IMR-90 (cell line): ENCODE measurements at places on chromosomes 2 and 18. TPM values are rescaled to one million over a fixed set of nuclear protein-coding genes. Genes with fewer than 3 reads are reported as not detected.

GRCh38 chr2:166013878-166014277 lies 60.3 kb upstream of the TTC21B start:
- no peak overlapping the region for H3K4me3 ChIP-seq
- H3K27me3 ChIP-seq, result peaks cover 1% of the 10 kb centered on the region; the same call in 1 of the 2 replicates
- H3K4me1 ChIP-seq, result no peaks in the 10 kb centered on the region

DNA sequence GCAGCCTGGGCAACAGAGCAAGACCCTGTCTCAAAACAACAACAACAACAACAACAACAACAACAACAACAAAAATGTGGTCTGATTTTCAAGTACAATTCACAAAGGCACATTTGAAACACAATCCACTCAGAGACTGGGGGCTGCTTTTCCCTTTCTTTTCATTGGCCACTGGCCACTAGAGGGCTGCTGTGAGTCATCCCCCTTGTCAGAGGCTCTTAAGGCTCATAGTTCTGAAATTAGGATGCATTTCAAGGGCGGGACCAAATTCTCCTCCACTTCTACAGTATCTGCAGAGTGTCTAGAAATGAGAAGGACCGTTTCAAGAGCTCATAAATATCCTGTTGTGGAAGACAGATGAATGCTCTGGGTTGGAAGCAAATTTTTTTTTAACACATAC lies 285.4 kb downstream of the NRXN1 start:
- no peaks in the 10 kb centered on the region for H3K4me1 ChIP-seq
- peak; percentile 27 for DNase-seq
- no peak overlapping the region for H3K27ac ChIP-seq
- H3K27me3 ChIP-seq, result no peaks in the 10 kb centered on the region
- H3K36me3 ChIP-seq, result no peaks in the 10 kb centered on the region

DNA sequence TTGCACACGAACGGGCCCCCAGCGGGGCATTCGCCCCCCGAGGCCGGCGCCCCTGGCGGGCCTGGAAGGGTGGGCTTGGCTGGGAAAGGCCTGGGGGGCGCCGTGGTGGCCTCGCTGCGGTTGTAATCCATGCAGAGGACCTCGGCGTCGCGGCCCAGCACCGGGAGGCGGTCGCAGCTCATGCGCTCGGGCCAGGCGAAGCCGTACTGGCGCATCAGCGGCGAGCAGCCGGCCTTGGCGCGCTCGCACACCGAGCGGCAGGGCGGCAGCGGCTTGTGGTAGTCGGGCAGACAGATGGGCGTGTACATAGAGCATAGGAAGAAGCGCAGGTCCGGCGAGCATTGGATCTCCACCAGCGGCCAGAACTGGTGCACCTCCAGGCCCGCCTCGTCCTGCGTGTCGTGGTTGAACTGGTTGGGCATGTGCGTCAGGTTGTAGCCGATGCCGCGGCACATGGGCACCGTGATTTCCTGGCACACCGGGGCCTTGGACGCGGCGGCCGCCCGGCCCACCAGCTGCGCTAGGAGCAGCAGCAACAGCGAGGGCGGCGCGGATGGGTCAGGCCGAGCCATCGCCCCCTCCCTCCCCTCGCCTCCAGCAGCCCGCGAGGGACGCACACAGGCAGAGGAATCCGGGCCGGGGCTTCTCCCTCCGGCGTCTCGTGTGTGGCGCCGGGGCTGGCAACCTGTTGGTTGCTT lies 1.4 kb downstream of the FZD5 start:
- no peak for DNase-seq
- no peak overlapping the region for H3K27ac ChIP-seq

The UGT1A3 gene
- total RNA-seq, result not detected in 2 replicates

GRCh38 chr2:178775975-178776374 lies 31.2 kb downstream of the TTN start:
- H3K27me3 ChIP-seq, result no peaks in the 10 kb centered on the region
- no peak for DNase-seq
- H3K4me3 ChIP-seq, result no peak overlapping the region
- H3K27ac ChIP-seq, result no peak overlapping the region
- no peaks in the 10 kb centered on the region for H3K4me1 ChIP-seq

DNA sequence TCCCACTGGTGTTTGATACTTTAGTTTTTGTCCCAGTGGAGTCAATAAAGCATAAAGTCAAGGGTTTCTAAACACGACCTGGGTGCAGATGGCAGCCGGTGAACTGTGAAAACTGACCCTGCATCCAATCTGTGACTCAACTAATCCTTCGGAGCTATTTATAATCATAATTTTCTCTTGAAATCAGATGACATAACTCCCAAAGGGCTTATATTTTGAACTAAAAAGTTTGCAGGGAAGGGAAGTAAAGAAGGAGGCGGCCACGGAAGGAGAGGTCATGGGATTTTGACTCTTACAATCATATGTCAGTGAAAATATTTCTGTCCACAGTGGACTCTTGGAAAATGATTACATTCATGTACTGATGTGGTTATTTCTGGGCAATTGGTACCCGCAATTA lies 178.5 kb downstream of the PDE1A start:
- H3K27ac ChIP-seq, result no peak overlapping the region
- DNase-seq, result no peak
- H3K27me3 ChIP-seq, result no peaks in the 10 kb centered on the region
- no peaks in the 10 kb centered on the region for H3K36me3 ChIP-seq
- H3K4me1 ChIP-seq, result no peaks in the 10 kb centered on the region

GRCh38 chr2:241185961-241186360 lies 2.5 kb upstream of the ANO7 start:
- peaks cover 9% of the 10 kb centered on the region for H3K36me3 ChIP-seq
- peaks cover 6% of the 10 kb centered on the region; the same call in 1 of the 2 replicates for H3K27me3 ChIP-seq
- no peak for DNase-seq
- no peaks in the 10 kb centered on the region for H3K4me1 ChIP-seq
- no peak overlapping the region for H3K4me3 ChIP-seq

The ANXA4 gene
- total RNA-seq, result 22.2 and 25.8 TPM in 2 replicates

The ALK gene
- total RNA-seq, result not detected in 2 replicates

The ST8SIA5 gene
- total RNA-seq, result not detected in 2 replicates

The CIDEA gene
- not detected in 2 replicates for total RNA-seq

The SERPINB8 gene
- total RNA-seq, result 14.3 and 18.3 TPM in 2 replicates

DNA sequence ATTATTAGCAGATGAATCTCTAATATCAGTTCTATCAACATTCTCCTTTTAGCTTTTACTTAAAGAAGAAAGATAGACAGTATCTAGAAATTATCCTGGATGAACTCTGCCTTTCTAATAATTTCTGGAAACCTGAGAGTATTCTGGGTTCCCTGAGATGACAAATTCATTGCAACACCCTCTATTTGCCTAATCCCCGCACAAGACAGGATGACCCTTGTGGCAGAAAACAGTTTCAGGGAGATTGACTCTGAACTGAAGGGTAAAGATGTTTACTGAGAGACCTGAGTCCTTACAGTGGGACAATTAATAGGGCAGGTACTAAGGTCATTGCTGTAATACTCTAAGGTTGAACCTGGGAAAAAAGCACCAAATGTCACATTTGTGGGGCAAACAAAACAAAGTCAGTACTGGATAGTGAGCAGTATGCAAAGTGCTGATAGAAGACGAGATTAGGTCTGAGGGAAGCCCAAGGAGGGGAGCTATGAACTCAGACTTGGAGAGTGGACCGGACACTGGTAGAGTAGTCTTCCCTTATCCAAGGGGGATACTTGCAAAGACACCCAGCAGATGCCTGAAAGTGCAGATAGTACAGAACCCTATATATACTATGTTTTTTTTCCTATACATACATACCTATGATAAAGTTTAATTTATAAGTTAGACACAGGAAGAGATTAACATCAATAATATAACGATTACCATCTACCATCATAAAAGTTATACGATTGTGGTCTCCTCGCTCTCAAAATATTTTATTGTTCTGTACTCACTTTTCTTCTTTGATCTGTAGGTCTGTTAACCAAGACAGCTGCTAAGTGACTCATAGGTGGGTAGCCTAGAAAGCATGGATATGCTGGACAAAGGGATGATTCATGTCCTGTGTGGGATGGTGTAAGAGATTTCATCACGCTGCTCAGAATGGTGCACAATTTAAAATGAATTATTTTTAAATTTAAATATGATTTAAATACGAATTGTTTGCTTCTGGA lies 148.3 kb upstream of the KLHL14 start:
- H3K4me1 ChIP-seq, result peaks cover 1% of the 10 kb centered on the region; the same call in 1 of the 2 replicates
- no peaks in the 10 kb centered on the region for H3K27me3 ChIP-seq
- DNase-seq, result peak; percentile 95
- no peak overlapping the region for H3K4me3 ChIP-seq
- no peaks in the 10 kb centered on the region for H3K36me3 ChIP-seq

DNA sequence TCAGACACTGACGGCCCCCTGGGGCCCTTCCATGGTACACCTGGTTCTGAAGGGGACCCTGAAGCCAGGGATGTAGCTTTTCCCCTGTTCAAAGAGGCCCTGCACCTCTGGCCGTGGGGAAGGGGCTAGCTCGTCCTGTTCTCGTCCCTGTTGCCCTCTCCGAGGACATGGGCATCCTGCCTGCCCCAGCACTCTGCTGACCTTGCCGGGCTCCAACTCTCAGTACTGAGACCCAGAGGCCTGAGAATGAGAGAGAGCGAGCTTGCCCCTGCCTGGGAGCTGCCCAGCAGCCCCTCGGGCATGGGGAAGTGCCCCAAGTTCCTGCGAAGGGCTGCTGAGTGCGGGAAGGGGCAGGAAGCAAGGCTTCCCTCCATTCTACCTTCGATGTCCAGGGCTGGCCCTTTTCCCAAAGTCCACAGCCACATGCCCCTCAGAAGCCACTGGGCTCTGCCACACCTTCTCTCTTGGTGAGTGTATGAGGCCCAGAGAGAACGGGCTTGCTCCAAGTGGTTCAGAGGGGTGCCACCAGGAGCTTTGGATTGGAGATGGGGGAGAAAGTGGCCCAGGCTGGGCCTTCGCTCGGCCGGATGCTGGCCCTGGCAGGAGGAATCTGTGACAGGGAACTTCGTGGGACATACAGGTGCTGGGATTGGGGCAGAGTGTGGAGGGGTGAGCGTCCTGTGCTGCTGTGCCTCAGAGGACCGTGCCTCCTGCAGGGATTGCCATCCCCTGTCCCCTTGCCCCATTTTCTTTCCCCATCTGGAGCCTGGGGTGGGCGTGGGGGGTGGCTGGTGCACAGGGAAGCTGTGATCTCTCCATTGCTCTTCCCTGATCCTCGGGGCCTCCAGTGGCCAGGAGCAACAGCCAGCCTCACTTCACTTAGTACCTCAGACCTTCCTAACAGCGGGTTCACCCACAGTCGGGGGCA lies 50.8 kb downstream of the KCNIP3 start:
- DNase-seq, result no peak
- H3K36me3 ChIP-seq, result no peaks in the 10 kb centered on the region
- H3K4me1 ChIP-seq, result peaks cover 3% of the 10 kb centered on the region; the same call in 1 of the 2 replicates

DNA sequence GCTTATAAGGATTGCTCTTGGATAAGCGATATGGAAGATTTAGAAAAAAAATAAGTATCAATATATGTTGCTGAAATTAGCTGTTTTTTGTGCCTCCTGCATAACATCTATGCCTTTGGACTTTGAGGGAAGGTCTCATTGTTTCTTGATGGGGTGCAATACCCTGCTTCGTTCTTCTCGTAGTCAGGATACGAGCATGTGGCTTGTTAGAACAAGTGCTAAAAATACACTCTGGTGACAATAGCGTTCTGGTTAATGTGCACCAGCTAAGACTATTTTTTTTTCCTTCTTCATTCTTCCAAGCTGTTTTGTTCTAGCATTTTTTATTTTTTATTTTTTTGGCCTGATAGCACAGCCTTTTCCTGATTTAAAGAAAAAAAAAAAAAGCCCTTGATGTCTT lies 97.5 kb downstream of the ZNF407 start:
- DNase-seq, result no peak
- H3K4me1 ChIP-seq, result no peaks in the 10 kb centered on the region
- no peak overlapping the region for H3K27ac ChIP-seq

- peaks cover 6% of the 10 kb centered on the region for H3K36me3 ChIP-seq
- H3K27me3 ChIP-seq, result no peaks in the 10 kb centered on the region
- DNase-seq, result no peak
- H3K27ac ChIP-seq, result no peak overlapping the region
- H3K4me3 ChIP-seq, result peak overlapping the region; percentile 70; the same call in 1 of the 2 replicates
- no peaks in the 10 kb centered on the region; the same call in 1 of the 2 replicates for H3K4me1 ChIP-seq
These were observed 707 bp upstream of the SPDYA start for GRCh38 chr2:28809927-28810326.

DNA sequence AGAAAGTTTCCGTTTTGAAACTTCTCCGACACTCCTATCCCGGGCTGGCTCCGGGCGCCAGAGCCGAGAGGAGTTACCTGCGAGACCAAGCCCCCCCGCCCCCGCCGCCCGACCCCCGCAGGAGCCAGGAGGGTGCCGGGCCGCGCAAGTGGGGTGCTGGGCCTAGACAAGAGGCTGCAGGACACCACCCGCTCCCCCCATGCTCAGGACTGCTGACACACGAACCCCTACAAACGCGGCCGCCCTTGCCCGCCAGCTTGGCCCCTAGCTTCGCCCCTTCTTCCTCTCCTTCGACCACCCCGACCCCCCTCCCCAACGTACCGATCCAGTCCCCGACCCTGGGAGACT lies 497 bp downstream of the PLA2R1 start:
- H3K27ac ChIP-seq, result no peak overlapping the region
- DNase-seq, result no peak
- H3K36me3 ChIP-seq, result no peaks in the 10 kb centered on the region
- no peaks in the 10 kb centered on the region for H3K4me1 ChIP-seq
- H3K27me3 ChIP-seq, result peaks cover 24% of the 10 kb centered on the region
- H3K4me3 ChIP-seq, result peak overlapping the region; percentile 59

The PNO1 gene
- 14.7 and 25.8 TPM in 2 replicates for total RNA-seq

- H3K27ac ChIP-seq, result no peak overlapping the region
- no peaks in the 10 kb centered on the region for H3K4me1 ChIP-seq
These were observed 119.4 kb upstream of the CTDP1 start for GRCh38 chr18:79560042-79560860.

- no peak overlapping the region for H3K4me3 ChIP-seq
- peak; percentile 52 for DNase-seq
- H3K27me3 ChIP-seq, result no peaks in the 10 kb centered on the region
- H3K36me3 ChIP-seq, result no peaks in the 10 kb centered on the region
- H3K27ac ChIP-seq, result no peak overlapping the region
These were observed 533.1 kb upstream of the CHAC2 start for GRCh38 chr2:53234548-53234903.

The SPOPL gene
- 16.7 and 20.3 TPM in 2 replicates for total RNA-seq

GRCh38 chr2:236607471-236608187 lies 38.0 kb downstream of the ACKR3 start:
- H3K27ac ChIP-seq, result no peak overlapping the region
- H3K36me3 ChIP-seq, result no peaks in the 10 kb centered on the region
- peaks cover 2% of the 10 kb centered on the region; the same call in 1 of the 2 replicates for H3K4me1 ChIP-seq
- DNase-seq, result peak; percentile 14

The TUBA3E gene
- total RNA-seq, result not detected in 2 replicates

GRCh38 chr18:56844556-56844955 lies 193.4 kb downstream of the WDR7 start:
- no peak overlapping the region for H3K27ac ChIP-seq
- H3K27me3 ChIP-seq, result no peaks in the 10 kb centered on the region
- DNase-seq, result no peak
- no peaks in the 10 kb centered on the region for H3K36me3 ChIP-seq
- H3K4me3 ChIP-seq, result no peak overlapping the region
- H3K4me1 ChIP-seq, result no peaks in the 10 kb centered on the region

- no peaks in the 10 kb centered on the region for H3K27me3 ChIP-seq
- no peaks in the 10 kb centered on the region for H3K36me3 ChIP-seq
- H3K27ac ChIP-seq, result no peak overlapping the region
- H3K4me1 ChIP-seq, result peaks cover 5% of the 10 kb centered on the region
- H3K4me3 ChIP-seq, result no peak overlapping the region
These were observed 10.8 kb downstream of the GALNT1 start for GRCh38 chr18:35592298-35592697.

The SUCLG1 gene
- 50.5 and 57.2 TPM in 2 replicates for total RNA-seq

- H3K4me3 ChIP-seq, result no peak overlapping the region
- no peaks in the 10 kb centered on the region; the same call in 1 of the 2 replicates for H3K4me1 ChIP-seq
- DNase-seq, result peak; percentile 68
- H3K27me3 ChIP-seq, result peaks cover 18% of the 10 kb centered on the region
These were observed 115.1 kb downstream of the EML6 start for GRCh38 chr2:54838585-54839035.

- H3K4me1 ChIP-seq, result peaks cover 7% of the 10 kb centered on the region; the same call in 1 of the 2 replicates
- no peaks in the 10 kb centered on the region for H3K27me3 ChIP-seq
- no peak overlapping the region for H3K27ac ChIP-seq
- H3K4me3 ChIP-seq, result no peak overlapping the region
- no peak for DNase-seq
These were observed 78.1 kb upstream of the TMEM178A start for GRCh38 chr2:39587641-39588040.
